Hippocampal formation (tissue), 2 donors: ENCODE measurements at places on chromosomes 3 and 15.
A peak's percentile ranks its signal among the peaks of the same experiment; 100 is the strongest.

- no peak for DNase-seq
These were observed 451.0 kb downstream of the EPHB1 start for GRCh38 chr3:135246027-135246426.

- no peak for DNase-seq
These were observed 34.0 kb downstream of the SCG5 start for GRCh38 chr15:32675466-32675865.

GRCh38 chr3:124063197-124063909 is 71.4 kb upstream of the ROPN1 start:
- no peak for DNase-seq

DNA sequence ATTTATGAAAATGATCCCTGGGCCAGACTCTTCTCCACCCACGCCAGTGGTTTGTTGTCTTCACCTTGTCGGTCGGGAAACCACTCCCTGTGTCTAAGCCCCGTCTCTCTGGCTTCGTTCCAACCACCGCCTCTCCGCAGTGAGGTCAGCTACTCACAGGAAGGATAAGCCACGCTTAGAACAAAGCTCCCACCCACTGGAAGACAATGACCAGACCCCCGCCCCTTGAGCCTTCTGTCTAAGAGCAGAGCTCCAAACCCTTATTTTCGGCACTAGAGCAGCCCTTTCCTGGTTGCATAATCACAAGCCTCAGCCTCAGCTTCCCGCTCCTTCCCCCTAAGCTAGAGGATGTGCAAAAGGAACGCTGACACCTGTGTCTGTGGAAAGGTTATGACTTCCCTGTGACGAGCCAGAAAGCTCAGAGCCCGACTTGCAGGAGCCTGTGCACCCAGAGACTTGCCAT is 114.9 kb upstream of the MEF2A start:
- peak; percentile 16 for DNase-seq

- no peak for DNase-seq
These were observed 581.7 kb downstream of the DIPK2A start for GRCh38 chr3:144553301-144553700.

- no peak for DNase-seq
These were observed 5.7 kb downstream of the PTH1R start for GRCh38 chr3:46883054-46883829.

DNA sequence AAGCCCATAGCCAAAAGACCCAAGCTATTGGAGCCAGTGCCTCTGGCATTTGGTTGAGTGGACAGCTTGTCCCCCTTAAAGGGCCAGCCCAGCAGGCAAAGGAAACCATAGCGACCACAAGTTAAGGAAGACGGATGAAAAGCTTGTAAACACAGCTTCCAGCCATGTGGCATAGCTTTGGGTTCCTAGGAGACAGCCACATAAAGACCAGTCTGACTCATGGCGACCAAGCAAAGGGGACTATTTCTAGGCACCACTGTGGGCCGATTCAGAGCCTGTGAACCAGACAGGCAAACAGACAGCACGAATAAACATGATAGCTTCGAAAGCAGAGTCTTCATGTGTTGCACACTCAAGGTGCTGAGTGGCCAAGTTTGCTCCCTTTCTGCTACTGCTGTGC is 30.5 kb upstream of the SRGAP3 start:
- DNase-seq, result peak; percentile 17

DNA sequence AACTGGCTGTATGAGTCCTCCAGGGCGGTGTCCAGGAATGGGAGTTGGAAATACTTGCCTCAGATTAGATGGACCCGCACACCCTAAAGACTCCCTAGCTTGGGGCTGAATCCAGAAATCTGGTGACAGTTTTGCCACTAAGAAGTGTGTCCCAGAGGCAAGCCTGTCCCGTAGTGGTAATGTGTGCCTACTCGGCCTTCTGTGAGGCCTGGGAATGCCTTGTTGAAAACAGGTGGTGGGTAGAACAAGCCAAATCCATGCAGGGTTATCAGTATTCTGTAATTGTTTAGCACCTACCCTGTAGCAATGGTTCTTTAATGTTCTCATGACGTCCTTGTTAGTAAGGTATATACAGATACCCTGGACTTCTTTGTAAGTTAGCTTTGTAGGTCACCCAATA is 1.6 kb downstream of the C3orf52 start:
- DNase-seq, result no peak

DNA sequence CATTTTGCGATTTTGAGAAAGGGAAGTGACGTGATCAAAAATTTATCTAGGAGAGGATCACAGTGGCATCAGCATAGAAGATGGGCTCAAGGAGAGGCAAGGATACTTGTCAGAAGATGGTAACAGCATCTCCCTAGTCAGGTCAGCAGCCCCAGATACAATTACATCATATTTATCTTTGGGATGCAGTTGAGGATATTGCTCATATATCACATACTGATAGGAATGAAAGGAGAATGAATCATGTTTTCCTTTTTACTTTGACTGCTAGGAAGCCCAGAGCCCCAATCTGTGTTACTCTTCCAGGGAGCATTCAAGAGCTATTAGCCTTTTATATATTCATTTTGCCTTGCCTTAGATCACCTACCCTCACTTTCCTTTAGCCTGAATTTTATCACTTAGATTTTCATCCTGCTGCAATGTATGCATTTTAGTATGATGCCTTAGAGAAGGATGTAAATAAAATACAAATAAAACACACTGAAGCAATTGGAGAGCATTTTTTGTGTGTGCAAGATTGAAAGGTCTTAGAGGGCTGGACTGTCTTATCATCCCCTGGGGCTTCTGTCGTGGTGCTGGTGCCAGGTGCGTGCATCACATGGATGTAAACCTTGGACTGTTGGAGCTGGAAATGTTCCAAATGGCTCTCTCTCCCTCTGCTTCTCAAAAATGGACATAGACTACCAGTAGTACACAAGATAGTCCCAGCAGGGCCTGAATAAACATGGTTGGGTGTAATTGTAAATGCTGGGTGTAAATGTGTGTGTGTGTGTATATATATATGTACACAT is 40.3 kb downstream of the CORO2B start:
- no peak for DNase-seq

- no peak for DNase-seq
These were observed 44.8 kb upstream of the GUCA1C start for GRCh38 chr3:108998436-108998835.

DNA sequence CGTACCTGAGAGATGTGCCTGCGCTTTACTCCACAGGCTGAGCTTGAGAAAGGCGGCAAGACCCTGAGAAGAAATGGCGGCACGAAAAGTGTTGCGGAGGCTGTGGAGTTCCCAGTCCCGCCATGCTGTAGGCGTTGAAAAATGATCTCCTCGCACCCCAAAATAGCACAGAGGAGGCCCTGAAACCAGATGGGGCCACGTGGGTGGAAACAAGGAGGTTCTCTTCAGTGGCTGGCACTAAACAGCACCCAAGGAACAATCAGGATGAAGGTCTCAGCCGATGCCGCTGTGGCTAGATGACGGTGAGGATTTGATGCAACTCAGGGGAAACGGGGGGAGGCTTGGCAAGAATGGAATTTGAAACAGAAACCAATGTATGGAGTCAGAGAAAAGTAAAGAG is 57.3 kb downstream of the TMEM212 start:
- no peak for DNase-seq

DNA sequence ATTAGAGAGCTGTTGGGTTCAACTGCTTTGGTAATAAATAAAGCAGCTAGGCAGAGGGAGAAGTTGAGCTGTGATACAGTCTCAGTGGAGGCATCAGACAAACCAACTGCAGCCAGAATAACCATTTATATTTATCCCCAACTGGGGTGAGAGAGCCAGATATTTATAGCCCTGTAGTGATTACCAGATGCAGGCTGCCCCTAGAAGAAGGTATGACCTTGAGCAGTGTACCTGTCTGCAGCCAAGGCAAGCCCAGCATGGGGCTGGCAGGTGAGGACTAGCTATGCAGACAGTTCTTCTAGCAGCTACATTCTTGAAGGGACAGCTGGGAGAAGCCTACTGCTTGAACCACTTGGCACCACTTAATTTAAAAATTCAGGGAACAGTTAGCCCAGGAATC is 144.4 kb upstream of the EPHA3 start:
- no peak for DNase-seq

GRCh38 chr3:98901119-98901391 is 440 bp downstream of the DCBLD2 start:
- peak; percentile 45 for DNase-seq

DNA sequence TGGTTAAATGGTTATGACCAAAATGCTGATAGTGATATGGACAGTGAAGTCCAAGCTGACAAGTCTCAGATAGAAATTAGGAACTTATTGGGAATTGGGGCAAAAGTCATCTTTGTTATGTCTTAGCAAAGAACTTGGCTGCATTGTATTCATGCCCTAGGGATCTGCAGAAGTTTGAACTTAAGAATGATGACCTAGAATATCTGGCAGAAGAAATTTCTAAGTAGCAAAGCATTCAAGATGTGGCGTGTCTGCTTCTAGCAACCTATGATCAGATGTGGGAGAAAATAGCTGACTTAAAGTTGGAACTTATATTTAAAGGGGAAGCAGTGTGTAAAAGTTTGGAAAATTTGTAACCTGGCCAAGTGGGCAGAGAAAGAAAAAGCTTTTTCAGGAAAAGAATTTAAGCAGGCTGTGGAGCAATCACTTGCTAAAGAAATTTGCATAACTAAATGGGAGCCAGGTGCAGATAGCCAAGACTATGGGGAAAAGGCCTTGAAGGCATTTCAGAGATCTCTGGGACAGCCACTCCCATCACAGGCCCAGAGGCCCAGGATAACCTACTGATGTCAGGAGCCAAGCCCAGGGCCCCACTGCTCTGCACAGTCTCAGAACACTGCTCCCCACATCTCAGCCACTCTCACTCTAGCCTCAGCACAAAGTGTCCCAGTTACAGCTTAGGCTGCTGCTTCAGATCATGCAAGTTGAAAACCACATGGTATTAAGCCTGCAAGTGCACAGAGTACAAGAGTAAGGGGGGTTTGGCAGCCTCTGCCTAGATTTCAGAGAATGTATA is 147.8 kb upstream of the TGFBR2 start:
- DNase-seq, result no peak

GRCh38 chr15:66364944-66365528 is 8.6 kb upstream of the TIPIN start:
- DNase-seq, result no peak

- DNase-seq, result no peak
These were observed 14.6 kb upstream of the BLOC1S6 start for GRCh38 chr15:45572617-45573016.

- DNase-seq, result no peak
These were observed 13.9 kb upstream of the PRICKLE2 start for GRCh38 chr3:64238971-64239667.

DNA sequence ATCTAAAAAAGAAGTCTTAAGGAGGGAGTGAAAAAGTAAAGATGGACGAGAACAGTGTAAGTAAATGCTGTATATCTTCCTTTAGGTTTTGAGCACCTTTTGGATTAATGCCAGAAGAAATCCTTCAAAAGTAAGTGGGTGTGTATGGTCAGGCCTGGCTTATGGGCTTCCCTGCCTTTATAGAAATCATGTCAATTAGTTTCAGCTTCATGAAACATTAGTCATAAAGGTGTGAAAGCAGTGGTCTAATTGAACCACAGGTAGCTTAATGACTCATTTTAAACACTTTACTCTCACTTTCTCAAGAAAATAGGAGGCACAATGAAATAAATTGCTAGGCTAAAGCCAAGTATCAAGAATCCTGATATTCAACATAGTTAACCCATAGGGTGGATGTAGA is 467.4 kb upstream of the DPPA4 start:
- DNase-seq, result no peak

DNA sequence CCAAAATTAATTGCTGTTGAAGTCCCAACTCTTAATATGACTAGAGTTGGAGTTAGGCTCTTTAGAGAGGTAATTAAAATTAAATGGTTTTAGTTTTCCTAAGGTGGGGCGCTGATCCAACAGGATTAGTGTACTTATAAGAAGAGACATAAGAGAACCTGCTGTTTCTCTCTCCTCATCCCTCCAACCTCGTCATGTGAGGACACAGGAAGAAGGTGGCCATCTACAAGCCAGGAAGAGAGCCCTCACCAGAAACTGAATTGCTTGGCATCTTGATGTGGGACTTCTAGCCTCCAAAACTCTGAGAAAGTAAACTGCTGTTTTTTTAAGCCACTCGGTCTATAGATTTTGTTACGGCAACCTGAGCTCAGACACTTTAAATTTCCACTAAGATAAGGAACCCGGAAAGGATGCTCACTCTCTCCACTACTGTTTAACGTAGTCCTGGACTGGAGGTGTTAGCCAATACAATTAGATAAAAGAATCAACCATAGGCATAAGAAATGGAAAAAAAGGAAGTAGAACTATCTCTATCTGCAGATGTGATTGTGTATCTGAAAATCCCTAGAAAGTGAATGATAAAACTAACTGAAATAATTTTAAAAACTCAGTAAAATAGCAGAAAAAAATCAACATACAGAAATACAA is 26.8 kb downstream of the DCBLD2 start:
- no peak for DNase-seq

DNA sequence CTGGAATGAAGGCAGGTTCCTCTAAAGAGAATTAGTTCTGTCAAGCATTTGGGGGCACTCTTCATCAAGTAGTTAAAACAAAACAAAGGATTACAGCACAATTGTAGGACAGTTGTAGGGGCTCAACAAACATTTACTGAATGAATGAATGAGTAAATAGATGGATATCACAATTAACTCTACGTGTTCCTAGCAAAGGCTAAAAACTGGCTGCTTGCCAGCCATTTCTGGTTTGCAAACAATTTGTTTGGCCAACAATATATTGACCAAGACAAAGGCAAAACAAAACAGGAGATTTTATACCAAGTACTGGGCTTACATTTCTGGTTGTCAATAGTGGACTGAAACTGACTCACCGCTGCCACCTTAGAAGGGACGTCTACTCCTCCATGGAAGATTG is 116.8 kb downstream of the ZNF280D start:
- DNase-seq, result no peak

DNA sequence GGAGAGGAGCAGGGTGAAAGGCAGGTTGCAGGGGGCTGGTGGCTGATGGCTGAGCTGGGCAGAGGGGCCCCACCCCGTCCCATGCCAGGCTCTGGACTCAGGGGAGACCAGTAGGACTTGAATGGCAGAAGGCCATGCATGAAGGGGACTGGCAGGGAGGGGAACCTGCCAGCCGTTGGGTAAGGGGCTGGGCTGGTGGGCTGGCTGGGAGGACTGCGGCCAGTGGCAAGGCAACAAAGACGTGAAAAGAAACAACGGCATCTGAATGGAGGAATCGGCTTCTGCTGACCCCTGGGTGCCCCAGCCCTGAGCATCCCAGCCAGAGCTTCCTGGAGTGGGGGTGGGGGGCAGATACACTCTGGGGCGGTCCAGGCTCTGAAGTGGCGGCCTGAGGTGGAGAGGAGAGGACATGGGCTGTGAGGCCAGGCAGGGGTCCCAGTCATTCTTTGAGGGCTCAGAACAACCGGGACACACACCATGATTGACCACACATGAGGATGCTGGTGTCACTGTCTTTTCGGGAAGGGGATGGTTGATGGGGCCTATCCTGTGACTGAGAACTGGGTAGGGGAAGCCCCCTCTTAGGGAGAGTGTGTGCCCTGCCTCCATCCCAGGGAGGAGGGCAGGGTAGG is 11.7 kb downstream of the GLYCTK start:
- no peak for DNase-seq
